ENCODE measurements at places on chromosomes 1 and 21.

DNA sequence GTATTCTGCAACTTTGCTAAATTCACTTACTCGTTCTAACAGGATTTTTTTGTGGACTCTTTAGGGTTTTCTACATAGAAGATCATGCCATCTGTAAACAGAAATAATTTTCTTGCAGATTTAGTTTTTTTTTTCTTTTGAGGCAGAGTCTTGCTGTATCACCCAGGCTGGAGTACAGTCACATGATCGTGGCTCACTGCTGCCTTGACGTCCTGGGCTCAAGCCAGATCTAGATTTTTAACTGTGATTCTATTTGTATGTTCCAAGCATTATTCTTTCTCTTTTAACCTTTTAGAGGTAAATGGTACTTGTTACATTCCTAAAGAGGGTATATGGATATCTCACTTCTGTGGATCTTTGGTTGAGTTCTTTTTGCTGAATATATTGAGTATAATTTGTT lies 18.6 kb downstream of the FABP3 start:
- no peak for DNase-seq

DNA sequence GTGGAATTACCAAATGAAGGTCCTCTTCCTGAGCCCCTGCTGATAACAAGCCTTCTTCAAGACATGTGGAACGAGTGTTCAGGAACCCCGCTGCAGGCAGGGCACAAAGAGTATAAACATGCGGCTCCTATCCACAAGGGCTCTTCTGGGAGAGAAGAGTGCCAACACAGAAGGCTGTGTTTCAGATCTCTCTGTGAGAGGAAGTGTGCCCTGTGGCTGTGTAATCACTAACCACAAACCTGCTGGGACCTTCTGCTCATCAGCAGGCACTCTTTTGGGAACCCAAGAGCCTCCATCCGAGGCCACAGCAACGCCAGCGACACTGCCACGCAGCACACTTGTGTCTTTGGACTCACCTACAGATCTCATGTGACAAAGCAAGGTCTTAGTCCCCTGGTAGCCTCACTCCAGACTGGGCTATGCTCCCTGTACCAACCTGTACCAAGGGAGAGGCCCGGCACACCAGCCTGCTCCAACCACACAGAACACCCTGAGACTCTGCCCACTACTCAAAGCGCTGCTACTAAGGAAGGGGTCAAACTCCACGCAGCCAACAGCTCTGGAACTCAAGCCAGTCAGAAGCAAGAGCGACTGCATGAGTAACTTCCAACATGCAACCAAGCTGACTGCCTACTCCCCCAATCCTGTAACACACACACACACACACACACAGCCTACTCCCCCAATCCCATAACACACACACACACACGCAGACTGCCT lies 7.8 kb downstream of the PTTG1IP start:
- DNase-seq = peak; percentile 75

DNA sequence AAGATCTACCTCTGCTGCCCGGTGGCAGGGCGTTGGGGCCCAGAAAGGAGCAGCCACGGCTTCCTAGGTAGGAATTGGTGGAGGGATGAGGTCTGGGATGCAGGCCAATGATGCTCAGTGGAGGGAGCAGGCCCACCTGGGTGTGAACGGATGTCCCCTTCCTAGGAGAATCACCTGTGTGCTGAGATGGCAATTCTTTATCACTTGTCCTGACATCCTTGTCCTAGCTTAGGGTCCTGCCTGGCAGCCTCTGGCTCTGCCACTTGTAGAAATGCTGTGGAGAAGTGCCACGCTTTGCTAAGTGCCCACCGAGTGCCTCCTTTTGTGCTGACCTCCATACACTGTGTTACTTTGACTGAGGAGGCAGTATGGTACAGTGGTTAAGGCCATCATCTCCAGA lies 12.8 kb downstream of the EDN2 start:
- DNase-seq = no peak

GRCh38 chr1:17829579-17829978 lies 74.4 kb downstream of the ACTL8 start:
- DNase-seq = no peak

DNA sequence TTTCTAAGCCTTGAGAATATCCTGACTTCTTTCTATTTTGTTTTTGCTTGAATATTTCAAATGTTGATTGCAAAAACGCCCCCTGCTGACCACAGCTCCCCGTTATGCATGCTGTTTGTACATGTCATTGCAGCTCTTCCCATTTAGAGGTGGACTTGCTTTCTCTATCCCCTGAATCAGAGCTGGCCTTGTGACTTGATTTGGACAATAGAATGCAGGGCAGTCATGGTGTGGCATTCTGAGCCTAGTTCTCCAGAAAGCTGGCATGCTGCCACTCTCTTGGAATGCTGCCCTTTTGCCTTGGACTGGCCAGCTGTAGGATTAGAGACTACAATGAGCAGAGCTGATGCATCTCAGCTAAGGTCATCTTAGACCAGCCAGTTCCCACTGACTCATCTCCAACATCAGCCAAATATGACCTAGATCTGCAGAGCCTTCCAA lies 1561.5 kb downstream of the MRPL39 start:
- DNase-seq = peak; percentile 13

DNA sequence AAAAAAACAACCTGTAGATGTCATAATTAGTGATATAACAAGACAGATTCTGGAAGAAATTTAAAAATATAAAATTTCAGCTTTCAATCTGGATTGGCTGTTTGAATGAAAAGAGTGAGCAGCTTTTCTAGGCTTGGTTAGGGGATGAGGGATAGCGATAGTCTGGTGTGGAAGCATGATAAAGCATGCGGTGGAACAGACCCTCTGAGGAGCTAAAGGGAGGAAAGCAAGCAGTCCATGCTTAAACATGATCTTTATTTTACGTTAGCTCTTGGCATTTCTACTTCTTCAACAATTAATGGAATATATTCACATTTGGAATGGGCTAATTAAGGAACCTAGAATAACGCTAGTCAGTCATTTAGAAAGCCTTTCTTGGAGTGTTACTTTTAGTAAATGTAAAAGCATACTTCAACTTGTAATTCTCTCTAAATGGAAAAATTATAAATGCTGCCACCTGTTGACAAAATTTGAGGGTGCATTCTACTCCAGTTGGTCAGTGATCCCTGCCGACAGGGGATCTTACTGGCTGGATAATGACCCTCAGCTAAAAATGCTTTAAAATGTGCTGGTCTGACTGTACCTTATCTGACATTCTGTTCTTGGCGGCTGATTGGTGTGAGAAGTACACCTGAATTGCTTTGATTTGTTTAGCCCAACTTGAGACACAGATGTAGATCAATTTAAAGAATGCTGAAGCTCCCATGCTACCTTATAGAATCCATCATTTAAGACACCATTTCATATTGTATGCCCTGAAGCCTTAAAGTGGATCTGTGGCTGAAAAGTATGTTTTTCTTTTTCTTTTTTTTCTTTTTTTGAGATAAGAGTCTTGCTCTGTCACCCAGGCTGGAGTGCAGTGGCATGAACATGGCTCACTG lies 61.2 kb downstream of the AK4 start:
- peak; percentile 66 for DNase-seq
